ENCODE measurements at places on chromosomes 5 and 9.

GRCh38 chr5:124935065-124935464 is 188.6 kb upstream of the ZNF608 start:
- DNase-seq, result no peak

- no peak for DNase-seq
Observed at GRCh38 chr9:5510989-5511388, 658 bp downstream of the PDCD1LG2 start.

DNA sequence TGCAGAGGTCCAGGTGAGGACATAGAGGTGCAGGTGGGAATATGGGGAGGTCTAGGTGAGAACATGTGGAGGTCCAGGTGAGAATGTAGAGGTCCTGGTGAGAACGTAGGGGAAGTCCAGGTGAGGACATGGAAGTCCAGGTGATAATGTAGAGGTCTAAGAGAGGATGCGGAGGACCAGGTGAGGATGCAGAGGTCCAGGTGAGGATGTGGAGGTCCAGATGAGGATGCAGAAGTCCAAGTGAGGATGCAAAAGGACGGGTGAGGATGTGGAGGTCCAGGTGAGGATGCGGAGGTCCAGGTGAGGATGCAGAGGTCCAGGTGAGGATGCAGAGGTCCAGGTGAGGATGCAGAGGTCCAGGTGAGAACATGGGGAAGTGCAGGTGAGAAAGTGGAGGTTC is 133.8 kb downstream of the MRPL36 start:
- DNase-seq, result no peak

GRCh38 chr5:134604908-134605307 is 27.7 kb downstream of the SAR1B start:
- DNase-seq, result no peak

- DNase-seq, result no peak
Observed at GRCh38 chr9:128168731-128169308, 8.8 kb downstream of the BBLN start.

DNA sequence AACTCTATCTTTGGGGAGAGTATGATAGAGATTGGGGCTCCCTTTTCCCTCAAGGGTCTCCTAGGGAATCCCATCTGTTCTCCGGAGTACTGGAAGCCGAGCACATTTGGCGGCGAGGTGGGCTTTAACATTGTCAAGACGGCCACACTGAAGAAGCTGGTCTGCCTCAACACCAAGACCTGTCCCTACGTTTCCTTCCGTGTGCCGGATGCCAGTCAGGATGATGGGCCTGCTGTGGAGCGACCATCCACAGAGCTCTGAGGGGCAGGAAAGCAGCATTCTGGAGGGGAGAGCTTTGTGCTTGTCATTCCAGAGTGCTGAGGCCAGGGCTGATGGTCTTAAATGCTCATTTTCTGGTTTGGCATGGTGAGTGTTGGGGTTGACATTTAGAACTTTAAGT is 21.5 kb downstream of the PTGS1 start:
- DNase-seq, result no peak

DNA sequence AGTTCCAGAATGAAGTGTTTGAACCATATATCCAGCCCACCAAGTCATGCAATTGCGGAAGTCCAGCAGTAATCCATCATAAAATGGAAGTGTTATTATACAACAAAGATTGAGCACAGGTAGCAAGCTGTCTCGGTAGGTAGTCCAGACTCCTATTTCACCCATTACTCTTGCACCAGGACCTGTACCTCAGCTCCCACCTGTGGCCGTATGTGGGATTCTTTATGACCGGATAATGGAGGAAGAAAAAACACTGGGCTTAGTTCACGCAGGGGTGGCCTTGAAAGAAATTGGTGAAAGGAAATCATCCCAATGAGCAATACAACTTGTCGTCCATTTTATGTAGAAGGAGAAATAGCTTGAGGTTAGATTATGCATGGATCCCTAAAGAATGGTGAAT is 216.3 kb downstream of the ESM1 start:
- DNase-seq, result no peak

- DNase-seq, result no peak
Observed at GRCh38 chr9:137761032-137761431, 116.5 kb upstream of the CACNA1B start.

GRCh38 chr5:56279979-56280378 is 46.8 kb upstream of the ANKRD55 start:
- DNase-seq, result no peak

DNA sequence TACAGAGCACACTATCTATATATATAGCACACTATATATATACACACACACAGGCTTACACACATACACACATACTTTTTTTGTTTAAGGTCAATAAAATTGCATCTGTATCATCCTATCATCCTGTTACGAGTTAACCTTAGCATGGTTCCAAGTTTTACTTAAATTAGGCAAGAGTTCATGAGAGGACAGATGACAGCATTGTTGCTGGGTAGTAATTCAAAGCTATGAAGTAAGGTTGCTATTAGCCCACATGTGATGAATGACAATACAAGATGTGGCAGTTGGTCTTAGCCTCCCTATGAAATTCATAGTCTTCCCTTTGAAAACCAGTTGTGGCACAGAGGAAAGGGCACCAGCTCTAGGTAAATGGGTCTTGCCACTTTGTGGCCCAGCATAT is 438.1 kb downstream of the ACTL7B start:
- DNase-seq, result no peak

DNA sequence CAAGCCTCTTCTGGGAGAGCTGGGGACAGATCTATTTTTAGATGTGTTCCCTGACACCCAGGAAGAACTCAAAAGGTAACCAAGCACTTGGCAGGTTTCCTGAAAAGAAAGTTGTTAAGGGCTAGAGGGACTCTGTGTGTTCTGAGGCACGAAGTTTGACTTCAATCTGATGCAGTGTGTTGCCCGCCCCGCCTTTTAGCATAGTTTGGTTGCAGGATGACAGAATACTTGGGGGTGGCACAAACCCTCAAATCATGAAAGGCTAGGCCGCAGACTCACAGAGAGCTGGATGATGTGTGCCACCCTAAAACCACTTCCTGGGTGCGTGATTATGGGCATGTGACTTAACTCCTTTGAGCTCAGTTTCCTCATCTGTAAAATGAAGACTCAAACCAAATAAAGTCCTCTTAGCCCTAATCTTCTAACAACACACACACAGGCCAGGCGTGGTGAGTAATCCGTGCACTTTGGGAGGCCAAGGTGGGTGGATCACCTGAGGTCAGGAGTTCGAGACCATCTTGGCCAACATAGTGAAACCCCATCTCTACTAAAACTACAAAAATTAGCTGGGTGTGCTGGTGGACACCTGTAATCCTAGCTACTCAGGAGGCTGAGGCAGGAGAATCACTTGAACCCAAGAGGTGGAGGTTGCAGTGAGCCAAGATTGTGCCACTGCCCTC is 12.8 kb upstream of the NDFIP1 start:
- peak; percentile 67 for DNase-seq

DNA sequence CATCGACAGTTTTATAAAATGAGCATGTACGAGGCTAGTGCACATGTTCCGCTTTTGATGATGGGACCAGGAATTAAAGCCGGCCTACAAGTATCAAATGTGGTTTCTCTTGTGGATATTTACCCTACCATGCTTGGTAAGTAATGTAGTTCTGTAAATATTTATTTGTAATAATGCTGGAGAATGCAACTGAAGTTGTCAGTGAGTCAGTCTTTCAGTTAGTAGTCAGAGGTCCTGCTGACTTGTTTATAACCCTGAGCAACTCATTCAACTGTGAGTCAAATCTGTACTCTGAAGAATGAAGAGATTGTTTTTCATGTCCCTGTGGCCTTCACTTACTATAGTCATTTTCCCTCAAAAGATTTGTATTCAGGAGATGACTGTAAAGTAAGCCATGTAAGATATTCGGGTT is 28.4 kb upstream of the GPR150 start:
- DNase-seq, result no peak

- DNase-seq, result no peak
Observed at GRCh38 chr9:124213396-124213795, 44.4 kb upstream of the NEK6 start.

DNA sequence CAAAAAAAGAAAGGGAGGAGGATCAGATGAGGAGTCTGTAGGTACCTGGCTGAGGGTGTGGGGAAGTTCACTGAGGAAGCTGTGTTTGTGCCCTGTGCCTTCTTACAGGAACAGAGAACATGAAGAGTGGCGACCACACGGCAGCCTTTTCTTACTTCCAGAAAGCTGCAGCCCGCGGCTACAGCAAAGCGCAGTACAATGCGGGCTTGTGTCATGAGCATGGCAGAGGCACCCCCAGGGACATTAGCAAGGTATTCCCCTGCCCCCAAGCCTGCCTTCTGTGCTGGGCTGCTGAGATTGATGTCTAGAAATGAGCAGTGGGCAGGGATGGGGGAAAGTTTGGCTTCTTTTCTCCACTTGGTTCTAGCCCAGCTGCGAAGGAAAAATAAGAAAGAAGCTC is 9.5 kb downstream of the DELE1 start:
- no peak for DNase-seq

- no peak for DNase-seq
Observed at GRCh38 chr5:10367579-10367978, 14.1 kb downstream of the MARCHF6 start.

DNA sequence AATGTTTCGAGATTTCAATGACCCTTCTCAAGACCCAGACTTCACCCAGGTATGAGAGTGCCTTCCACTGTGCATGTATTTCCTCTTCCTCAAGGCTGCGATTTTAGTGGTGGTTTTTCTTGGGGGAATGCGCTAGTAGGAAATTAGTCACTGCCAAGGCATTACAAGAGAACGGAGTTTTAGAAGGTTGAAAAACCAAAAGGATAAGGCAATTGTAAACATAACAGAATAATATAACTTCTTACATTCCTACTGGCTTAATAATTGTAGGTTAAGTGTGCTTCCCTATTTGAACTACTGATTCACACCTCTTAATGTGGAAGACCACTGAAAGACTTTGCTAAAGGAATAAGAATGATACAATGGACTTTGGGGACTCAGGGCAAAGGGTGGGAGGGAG is 38.9 kb downstream of the ACO1 start:
- DNase-seq, result no peak

DNA sequence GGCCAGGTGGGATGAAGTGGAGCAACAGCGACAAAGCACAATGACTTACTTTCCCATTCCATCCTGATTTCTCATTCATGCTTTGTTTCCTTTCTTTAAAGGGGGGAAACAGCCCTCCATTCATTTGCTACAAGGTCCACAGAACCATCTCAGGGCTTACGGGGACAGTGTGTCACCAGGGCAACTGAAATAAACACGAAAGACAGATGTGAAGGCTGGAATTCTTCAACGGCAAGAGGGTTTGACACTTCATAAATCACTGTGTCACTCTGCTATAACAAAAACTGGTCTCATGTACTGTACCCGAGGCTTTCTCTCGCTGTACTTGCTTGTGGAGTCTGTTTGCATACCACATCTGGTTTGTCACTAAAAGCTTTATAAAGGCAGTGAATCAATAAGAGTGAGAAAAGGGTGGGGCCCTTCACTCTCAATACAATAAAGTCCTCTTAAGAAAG is 150.8 kb downstream of the EFNA5 start:
- DNase-seq, result no peak

- DNase-seq, result no peak
Observed at GRCh38 chr5:91007780-91008402, 375.2 kb downstream of the ARRDC3 start.

- DNase-seq, result no peak
Observed at GRCh38 chr5:5634817-5635216, 212.3 kb downstream of the ICE1 start.

DNA sequence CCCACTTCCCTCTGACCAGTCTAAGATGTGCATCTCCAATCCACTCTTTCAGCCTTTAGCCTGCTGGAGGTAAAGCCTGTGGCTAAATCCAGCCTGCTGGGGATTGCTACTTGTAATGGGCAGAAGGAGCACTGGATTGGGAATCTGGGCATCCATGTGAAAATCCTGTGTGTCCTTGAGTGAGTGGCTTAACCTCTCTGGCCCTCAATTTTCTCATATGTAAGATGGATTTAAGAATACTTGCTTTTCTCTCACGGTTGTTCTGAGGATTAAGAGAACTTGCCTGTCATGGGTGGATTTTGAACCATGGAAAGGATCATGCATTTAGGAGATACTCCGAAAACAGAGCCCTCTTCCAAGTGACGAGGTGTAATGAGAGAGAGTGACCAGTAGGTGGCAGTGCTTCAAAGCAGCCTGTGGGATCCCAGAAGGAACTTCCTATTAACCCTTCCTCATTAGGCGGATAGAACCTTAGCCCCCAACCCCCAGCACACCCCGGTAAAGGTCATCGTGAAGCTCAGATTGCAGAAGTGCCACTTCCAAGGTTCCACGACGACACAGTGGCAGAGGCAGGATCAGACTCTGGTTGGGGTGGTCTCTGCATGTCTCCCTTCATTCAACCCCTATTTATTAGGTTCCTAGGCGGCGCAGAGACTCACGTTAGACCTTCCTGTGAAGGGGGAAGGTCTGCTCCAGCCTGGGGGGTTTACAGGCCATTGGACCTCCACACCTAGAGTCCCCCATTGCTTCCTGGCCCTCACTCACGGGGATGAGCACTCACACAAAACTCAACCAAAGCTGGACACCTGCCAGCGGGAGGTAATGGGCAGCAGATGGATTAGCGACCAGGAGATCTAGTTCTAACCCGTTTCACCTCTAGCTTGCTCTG is 68.7 kb upstream of the ZNF618 start:
- DNase-seq, result peak; percentile 84

DNA sequence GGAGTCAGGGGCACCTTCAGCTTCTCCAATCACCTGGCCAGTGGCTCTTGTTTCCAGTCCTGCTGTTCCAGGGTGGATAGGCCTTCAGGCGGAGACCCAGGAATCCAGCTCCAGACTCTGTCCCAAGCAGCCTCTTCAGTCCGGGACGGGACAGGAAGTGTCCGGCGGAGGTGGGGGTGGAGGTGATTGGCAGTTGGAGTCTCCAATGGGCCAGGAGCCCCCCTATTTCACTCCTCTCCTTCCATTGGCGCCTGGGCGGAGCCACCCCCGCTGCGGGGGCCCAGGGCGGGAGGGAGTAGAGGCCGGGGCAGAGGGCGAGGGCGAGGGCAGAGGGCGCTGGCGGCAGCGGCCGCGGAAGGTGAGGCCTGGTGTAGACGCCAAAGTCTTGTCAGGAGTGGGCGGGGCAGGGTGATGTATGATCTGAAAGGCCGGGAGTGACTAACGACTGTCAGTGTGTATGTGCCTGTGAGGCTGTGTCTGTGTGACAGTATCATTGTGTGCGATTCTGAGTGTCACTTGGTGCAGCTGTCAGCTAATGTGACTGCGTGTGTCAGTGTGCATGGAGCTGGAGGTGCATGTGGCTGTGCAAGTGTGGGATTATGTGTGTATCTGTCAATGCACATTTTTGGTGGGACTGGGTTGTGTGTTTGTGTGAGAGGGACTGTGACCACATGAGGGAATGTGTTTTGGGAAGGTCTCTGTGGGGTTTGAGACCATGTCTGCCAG is at the start of gene IL11RA:
Gene IL11RA, plus strand, starts transcription at position 310 of the 726 bp plus-strand sequence. CDS start 3,033 bp downstream, outside the sequence.
- peak; percentile 48 for DNase-seq

- no peak for DNase-seq
Observed at GRCh38 chr9:16768816-16769215, 101.7 kb downstream of the BNC2 start.

DNA sequence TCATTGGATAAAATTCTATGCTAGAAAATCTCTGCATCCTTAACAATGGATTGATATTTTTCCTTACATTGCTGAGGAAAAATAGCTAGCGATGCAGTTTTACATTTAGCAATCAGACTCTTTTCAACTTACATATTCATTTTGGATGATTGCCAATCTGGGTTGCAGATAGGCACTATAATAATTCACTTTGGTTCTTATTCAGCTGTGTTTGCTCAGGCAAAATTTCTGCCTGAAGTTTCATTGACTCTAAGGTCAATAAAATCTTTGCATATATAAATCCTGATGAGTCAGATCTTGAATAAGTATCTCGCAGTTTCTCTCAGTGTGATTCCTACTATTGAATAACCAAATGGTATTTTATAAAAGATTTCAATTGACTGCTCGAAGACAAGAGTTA is 1105.8 kb downstream of the CDH18 start:
- no peak for DNase-seq

- DNase-seq, result no peak
Observed at GRCh38 chr5:156126716-156127115, 200.2 kb upstream of the SGCD start.

All from suppressor macrophage (primary cell).